ENCODE measurements at places on chromosomes 3 and 15. TPM values are rescaled to one million over a fixed set of nuclear protein-coding genes. Genes with fewer than 3 reads are reported as not detected.

DNA sequence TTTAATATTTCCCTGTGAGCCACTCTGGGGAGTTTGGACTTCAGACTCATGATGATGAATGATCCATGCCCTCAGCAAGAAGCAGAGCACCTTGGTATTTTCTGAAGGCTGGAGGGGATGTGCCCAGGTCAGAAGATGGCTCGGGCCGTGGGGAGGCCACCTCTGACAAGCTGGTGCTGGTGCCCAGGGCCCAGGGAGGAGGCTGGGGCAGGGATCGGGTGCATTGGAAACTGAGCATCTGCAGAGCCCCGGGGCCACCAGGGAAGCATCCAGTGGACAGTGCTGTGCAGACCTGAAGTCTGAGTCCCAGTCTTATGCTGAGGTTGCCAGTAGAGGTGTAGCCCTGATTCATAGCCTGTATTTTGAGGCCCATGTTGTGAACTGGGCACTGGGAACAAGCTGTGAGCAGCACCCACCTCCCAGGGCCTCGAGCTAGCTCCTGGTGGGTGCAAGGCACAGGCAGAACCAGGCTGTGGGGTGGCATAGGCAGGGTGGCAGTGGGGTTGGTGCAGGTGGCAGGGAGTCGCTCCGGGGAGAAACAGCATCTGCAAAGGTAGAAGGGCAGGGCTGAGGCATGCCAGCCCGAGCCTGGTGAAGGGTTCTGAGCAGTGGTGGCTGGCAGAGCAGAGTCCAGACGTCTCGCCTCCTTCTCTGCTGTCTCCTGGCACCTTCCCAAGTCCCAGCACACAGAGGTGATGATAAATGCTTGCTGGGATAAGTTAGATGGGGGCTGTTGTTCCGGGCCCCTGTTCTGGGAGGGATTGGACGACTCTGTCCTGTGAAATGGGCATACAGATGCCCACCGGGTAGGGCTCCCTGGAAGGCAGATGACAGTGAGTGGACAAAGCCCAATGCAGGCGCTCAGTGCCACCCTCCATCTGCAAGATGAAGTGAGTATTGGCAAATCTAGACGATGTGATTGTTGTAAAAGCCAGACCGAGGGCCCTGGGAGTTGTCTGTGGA, 10.6 kb downstream of the DNAJB8 start:
- DNase-seq, result no peak

DNA sequence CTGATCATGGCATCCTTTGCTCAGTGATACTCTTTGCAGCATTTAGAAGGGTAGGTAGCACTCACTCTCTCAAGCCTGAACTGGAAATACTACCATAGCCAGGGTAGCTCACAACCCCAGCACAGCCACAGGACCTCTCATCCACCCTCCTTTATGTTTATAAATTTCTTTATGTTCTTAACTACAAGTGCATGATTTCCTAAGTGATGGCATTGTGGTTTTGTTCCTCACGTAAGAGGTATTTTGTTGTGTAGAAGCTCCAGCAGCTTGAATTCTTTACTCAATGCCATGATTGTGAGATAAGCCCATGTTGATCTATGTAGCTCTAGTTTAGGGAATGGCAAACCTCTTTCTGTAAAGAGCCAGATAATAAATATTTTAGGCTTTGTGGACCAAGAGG, 7.9 kb upstream of the RTP3 start:
- no peak for DNase-seq

GRCh38 chr3:120536642-120537041, 59.5 kb upstream of the NDUFB4 start:
- no peak for DNase-seq

DNA sequence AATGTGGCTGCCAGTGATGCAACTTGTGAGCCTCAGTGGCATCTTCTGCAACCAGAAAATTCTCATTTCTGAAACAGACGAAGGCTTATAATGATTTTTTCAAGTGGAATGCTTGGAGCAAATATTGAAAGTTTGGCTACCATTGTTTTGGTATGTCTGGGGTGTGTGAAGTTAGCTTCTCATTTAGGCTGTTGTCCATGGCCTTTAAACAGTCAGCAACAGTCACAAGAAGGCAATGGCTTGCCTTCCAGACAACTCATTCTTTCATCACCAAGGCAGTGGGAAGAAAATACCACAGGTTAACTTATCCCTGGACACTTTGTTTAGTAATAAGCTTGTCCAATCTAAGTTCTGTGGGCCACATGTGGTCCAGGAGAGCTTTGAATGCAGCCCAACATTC, 4.7 kb upstream of the BNC1 start:
- peak; percentile 61 for DNase-seq

- DNase-seq, result no peak
These were observed 599.3 kb downstream of the PYDC2 start for GRCh38 chr3:192060160-192060781.

DNA sequence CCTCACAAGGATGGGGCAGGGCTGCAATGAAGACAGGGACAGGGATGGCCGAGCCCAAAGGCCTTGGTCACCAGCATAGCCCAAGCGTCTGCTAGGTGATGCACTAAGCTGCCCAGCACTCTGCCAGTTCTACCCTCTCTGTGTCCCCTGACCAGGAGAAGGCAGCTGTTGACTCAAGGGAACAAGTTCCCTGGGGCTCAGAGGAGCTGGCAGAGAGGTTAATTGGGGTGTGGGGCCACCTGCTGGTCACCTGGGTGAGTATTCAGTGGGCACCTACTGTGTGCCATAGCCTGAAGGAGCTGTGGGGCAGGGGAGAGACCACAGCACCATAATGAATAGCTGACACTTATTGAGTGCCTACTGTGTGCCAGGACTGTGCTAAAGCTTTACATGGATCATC, 22.0 kb upstream of the DOCK3 start:
- no peak for DNase-seq

The GPR149 gene
- total RNA-seq, result not detected

The PDIA5 gene
- total RNA-seq, result 54.5 TPM
